ENCODE measurements at places on chromosomes 3 and 15. TPM values are rescaled to one million over a fixed set of nuclear protein-coding genes. Genes with fewer than 3 reads are reported as not detected.

The SPRED1 gene
- total RNA-seq = 1.3 TPM

The MAGEF1 gene
- total RNA-seq = 21.2 TPM

The TICRR gene
- 18.3 TPM for total RNA-seq

The EPHA3 gene
- 0.06 TPM for total RNA-seq

The WNT7A gene
- total RNA-seq = 0.06 TPM

The TMEM207 gene
- not detected for total RNA-seq
